ENCODE measurements at places on chromosomes 2 and 18.

GRCh38 chr2:11045294-11045693 lies 110.0 kb upstream of the SLC66A3 start:
- DNase-seq, result no peak

- DNase-seq, result no peak
Observed at GRCh38 chr2:178479758-178480226, 465 bp upstream of the PLEKHA3 start.

GRCh38 chr2:72843301-72843700 lies 17.5 kb upstream of the EXOC6B start:
- DNase-seq, result no peak

- DNase-seq, result no peak
Observed at GRCh38 chr2:589281-590130, 87.7 kb downstream of the TMEM18 start.

DNA sequence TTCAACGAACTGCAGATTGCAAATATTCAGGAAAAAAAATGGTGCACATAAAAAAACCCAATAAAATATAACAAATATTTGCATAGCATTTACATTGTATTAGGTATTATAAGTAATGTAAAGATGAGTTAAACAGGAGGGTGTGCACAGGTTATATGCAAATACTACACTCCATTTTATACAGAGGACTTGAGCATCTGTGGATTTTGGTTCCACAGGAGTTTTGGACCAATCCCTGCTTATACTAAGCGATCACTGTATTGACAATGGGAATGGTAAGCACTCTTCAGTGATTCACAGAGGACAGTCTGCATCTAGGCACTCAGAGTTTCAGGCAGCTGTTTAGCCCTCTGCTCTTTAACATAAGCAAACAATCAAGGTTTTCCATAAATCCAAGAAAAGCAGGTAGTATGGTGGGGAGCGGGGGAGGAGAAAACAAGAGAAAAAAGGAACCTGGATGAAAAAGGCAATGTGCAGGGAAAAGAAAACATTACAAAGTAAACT lies 206.0 kb upstream of the PARD3B start:
- DNase-seq, result no peak

DNA sequence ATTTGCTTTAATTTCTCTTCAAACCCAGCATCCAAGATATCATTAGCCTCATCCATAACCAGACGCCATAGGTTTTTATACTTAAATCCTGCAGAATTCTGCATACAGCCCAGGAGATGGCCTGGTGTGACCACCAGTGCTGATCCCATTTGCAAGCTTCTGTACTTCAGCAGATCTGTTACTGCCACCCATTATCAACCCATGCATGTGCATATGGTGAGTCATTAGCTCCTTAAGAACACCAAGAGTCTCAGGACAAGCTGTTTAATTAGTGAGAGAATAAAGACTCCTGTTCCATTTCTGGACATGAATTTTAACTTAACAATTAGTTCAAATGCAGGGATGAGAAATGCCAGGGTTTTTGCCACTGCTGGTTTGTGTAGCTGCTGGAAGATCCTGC lies 110.7 kb upstream of the TANK start:
- no peak for DNase-seq

- DNase-seq, result no peak
Observed at GRCh38 chr2:181459621-181460021, 2.4 kb downstream of the ITGA4 start.

DNA sequence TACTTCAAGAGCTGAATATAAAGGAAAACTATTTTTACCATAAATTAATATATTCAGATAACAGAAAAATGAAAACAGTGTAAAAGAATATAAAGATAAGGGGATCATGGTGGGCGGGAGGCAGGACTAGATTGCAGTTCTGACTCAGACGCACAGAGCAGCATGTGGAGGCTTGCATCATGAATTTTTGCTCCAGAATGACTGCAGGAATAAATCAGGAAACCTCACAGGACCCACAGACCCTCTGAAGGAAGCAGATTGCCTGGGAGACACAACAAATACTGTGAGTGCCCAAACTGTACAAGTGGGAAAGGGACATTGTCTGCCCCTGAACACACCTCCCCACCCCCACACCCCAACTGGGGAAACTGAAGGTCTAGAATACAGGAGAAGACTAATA lies 19.2 kb upstream of the SIGLEC15 start:
- no peak for DNase-seq

- no peak for DNase-seq
Observed at GRCh38 chr2:47283659-47284058, 119.3 kb upstream of the MSH2 start.

- no peak for DNase-seq
Observed at GRCh38 chr18:13161276-13161899, 57.2 kb upstream of the LDLRAD4 start.

DNA sequence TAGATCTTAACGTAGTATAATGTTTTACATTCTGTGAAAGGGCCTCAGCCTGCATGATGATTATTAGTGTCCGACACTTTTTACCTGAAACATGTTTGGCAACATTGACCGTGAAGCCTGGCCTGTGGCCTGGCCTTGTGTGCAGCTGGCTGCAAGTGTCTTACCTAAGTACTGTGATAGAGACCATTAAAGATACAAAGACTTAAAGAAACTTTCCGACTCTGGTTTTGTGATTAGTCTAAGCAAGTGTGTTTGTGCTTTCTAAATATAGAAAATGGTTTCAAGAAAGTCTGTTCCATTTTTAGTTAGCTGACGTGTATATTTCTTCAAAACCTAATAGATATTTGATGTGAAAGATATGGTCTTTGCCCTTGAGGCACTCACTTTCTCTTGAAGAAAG lies 601.8 kb downstream of the LRP1B start:
- DNase-seq, result no peak

GRCh38 chr2:213787869-213788268 lies 503.6 kb downstream of the SPAG16 start:
- no peak for DNase-seq

Data from stimulated activated effector memory CD8-positive, alpha-beta T cell treated with anti-CD3 and anti-CD28 coated beads, Interleukin-12 subunit alpha, Interleukin-12 subunit beta, amount 100 ng/mL, for 72 hours (primary cell).